NCI-H774 (cell line): ENCODE measurements at places on chromosomes 4 and X.

DNA sequence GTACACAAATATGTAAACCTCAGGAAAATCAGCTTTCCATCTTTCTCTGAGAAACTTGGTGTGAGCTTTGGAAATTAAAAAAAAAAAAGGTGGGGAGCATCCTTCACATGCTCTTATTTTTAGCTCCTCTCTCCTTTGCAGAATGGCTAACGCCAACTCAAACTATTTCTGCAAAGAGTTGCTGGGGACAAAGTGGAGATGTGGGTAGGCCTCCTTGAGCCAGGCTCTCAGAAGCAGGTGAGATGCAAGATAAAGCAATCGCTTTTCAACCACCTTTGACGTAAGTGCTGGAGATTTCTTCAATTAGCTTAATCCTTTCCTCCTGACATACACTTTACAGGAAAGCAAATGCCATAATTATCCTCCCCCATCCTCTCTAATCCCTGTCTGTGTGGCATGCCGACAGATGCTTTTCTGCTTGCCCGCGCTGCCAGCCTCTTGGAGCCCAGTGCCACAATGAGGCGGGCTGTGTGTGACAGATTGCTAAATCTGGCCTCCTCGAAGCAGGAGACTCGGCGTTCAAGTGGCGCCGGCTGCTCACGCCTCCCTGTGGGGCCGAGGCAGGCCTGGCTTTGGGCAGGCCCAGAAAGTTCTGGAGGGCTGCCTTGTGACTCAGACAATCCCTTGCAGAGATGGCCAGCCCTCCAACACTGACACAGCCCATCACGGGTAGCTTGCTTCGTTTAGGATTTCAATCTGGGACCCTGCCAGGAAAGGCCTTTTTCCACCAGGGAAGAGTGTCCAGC, 64.9 kb upstream of the SOD3 start:
- no peak for DNase-seq

GRCh38 chrX:114800719-114801118, 216.7 kb downstream of the IL13RA2 start:
- DNase-seq: no peak

GRCh38 chr4:168648929-168649328, 152.1 kb downstream of the PALLD start:
- no peak for DNase-seq

GRCh38 chr4:22881411-22881810, 188.7 kb downstream of the GBA3 start:
- DNase-seq: no peak

GRCh38 chr4:138446456-138446855, 204.3 kb upstream of the SLC7A11 start:
- DNase-seq: no peak
